ENCODE measurements at places on chromosomes 2 and 18.

DNA sequence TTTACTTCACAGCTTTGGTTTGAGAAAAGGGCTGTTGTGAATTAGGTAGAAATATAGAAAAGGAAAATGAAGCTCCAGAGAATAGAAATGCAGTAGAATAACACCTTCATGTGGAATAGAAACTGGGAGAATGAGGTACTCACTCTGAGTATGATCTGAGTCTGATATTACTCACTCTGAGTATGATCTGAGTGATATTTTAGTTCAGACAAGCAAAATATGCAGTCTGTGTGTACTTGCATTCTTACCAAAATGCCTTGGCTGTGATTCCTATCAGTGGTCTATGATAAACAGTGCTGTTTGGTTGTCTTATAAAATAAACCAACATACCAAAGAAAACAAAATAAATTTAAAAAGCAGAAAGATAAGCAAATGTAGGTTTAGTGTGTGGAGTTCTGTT, 487.6 kb downstream of the THSD7B start:
- DNase-seq: no peak

DNA sequence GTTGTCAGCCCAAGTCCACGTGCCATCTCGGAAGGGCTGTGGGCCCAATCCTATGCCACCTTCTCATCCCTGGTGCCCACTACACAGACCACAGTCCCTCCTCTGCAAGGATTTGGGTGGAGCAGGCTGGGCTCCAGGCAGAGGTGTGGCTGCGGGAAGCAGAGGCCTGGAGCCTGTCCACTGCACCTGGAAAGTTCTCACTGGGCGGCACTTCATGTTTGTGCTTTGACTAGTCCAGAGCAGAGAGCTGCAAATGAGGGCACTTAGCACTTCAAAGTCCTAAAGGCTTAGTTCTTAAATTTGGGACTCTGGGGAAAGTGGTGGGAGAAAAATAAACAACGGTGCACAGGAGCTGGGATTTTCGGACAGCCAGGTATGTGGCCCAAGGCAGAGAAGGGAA, 308.9 kb upstream of the POU3F3 start:
- no peak for DNase-seq

DNA sequence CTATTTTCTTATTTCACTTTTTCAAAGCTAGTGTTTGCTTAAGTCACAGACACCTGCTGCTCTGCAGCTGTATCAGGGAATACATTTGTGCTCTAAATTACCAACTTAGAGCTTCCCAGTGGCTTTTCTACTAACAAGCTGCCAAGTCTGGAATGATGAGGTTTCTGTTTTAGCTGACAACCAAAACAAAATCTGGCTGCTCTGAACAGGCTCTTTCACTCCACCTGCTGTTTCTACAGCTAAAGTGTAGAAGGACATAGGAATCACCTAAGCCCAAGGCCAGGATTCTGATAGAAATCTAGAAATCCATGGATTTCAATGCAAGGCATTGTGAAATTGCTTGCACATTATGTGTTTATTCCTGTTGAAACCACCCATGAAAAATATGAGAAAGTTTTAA, 201.2 kb downstream of the SUCLG1 start:
- no peak for DNase-seq

GRCh38 chr2:11705063-11705462, 35.1 kb upstream of the NTSR2 start:
- no peak for DNase-seq

DNA sequence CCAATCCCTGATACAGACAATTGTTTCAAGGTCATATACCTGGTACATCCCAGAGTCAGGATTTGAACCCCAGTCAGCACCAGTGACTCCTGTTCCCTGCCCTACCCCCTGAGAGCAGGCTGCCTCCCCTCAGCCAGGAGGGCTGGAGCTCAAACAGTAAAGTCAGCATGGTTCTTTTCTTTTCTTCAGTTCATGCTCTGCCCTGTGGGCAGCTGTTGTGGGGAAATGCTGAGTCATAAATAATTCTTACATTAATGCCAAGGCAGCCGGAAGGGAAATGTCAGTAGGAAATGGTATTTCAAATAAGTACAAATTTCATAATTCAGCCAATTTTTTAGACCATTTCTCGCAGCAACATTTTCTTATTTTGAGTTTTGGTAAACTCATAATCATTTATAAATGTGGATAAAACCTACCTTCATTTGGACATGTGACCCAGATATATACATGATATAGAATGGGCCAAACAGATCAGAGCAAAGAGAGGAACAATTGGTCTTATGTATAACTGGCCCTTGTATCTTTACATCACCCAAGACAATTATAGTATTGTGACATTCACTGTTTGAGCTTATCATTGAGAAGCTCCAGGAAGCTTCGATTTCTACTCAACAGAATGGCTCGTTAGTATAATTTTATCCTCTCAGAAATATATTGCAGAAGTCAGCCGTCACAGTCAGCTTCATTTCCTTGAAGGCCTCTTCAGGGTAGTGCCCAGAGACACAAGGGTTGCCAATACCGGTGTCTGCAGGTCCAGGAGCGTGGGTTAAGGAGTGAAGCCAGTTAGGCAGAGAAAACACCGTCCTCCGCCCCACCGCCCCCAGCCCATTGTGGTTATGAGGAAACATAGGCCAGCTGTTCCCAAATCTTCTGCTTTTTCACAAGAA, 28.0 kb upstream of the SCYGR1 start:
- peak; percentile 59 for DNase-seq

DNA sequence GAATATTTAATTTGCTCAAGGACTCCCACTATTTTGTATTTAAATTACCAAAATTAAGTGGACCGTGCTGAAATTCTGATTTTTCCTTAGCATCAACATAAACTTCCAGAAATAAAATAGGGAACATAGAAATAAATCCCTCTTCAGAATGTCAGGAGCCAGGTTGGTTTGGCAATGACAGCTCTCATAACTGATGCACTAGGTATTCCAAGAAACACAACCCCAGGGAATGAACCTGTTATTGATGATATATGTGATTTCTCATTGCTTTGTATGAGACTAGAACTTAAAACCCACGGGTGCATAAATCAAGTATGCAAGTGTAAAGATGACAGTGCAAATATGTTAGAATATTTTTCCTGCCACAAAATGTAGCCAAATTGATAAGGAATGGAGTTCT, 12.8 kb downstream of the SLC5A7 start:
- DNase-seq: no peak

DNA sequence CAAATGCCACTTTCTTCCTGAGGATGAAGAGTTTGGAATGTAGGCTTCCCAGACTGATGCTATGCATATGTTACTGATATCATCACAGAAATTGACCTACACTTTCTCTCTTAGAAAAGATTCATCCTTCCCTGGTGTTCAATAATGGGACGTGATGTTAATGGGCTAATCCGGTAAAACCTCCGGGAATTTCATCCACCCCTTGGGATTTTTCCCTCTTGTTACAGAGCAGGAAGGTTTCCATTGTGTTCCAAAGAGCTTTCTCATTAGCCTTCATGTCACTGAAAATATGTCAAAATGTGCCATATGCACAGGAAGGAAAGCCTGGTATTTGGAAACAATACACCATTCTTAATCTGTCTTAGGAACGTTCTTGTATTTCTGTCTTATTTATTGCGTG, 20.7 kb downstream of the ALPK2 start:
- DNase-seq: no peak

DNA sequence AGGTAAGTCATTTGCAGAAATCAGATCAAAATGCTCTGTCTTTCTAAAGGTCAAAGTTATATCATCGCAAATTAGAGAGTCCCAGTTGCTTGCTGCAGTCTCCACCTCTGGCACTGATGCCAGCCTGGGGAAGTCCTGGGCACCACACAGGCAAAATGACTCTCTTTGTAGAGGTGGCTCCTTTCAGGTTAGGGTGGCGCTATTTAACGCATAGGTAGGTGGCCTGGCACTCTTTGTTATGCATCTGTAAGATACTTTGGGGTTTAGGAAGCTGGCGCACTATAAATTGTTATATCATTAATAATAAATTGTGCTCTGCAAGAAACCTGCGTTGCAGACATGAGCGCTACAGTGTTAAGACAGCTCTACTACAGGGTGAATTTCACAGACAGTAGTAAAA, 268.5 kb downstream of the ICOS start:
- DNase-seq: no peak

DNA sequence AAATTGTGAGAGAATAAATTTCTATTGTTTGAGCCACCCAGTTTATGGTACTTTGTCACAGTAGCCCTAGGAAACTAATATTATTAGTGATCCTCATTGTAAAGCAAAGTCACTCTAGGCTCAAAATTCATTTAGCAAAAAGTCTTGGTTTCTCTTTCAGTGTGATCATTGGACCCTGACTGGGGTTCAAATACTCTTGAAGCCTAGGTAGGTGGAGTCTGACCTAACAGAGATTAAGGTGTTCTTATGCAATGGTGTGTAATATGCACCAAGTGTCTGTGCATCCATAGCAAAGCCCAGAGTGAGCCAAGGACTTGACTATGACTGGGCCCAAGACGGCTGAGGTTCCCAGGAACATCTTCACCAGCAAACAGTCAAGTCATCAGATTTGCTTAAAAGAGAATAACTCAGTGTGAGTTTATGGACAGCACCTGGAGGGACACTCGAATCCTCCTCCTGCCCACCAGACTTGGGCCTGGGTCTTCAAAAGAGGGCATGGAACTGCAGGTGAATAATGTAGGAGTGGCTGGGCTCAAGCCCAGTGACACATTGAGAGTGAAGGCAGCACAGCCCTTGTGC, 51.1 kb upstream of the BCL11A start:
- DNase-seq: no peak

GRCh38 chr2:46684661-46685060, 205.3 kb downstream of the TMEM247 start:
- DNase-seq: no peak

- DNase-seq: peak; percentile 12
Measured at GRCh38 chr18:44725300-44726058, 44.8 kb downstream of the SETBP1 start.

DNA sequence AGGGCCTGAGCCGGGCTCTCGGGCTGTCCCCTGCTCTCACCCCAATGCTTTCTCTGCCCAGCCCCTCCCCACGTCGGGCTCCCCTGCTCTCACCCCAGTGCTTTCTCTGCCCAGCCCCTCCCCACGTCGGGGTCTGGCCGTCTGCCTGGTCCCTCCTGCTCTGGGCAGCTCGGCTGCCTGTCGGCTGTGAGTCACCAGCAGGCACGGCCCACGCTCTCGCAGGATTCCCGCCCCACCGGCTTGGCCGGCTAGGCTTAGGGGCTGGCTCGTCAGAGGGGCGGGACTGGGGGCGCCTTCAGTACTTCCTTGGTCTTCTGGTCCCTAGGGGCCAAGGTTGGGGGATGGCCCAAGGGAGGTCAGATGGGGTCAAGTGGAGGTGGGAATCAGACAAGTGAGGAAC, 3.3 kb downstream of the BOK start:
- DNase-seq: peak; percentile 30

DNA sequence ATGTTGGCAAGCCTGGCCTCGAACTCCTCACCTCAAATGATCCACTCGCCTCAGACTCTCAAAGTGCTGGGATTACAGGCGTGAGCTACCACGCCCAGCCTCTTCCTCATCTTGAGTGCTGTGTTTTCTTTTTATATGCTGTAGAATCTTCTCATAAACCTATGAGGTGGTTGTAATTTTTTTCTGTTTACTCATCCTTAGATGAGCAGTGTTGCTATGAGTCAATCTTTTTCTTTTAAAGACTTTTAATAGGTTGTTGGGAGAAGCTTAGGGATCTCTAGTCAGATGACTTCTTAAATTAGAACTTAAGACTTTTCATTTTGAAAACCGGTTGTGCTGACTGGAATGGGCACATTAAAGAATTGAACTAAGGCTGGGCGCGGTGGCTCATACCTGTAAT, 8.7 kb upstream of the AAK1 start:
- DNase-seq: peak; percentile 61

DNA sequence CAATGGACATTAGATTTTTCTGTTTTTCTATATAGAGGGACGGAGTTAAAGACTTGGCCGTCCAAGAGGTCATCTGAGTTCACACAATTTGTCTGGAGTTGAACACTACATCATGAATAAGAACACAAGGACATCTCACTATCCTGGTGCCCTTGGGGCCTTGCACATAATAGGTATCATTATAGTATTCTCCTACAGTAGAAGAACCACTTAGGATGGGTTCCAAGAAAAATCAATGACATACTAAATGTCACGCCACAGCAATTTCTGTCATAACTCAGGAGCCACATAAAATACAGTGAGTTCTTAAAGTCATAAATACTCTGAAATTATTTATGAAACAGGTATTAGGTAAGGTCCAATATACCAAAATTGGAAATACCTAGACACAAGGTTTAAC, 154.4 kb downstream of the NCKAP5 start:
- no peak for DNase-seq

DNA sequence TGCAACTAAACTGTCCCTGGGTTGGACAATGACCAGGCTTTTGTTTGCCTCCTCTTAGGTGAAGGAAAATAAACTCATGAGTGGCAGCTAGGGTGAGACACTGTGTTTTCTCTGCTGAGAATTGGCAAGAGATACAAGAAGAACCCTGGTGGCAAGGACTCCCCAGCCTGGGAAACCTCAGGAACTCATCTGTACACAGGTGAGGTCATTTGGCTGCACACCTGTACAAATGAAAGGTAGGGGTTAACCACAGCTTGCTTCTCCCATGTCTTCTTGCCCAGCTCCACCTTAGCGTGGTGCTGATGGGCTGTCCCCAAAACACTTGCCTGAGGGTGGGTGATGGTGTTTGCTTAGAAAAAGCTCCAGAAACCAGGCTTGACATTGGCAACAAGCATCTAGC, 97.2 kb upstream of the FAM136A start:
- DNase-seq: no peak

GRCh38 chr18:54162431-54162830, 62.0 kb downstream of the MBD2 start:
- peak; percentile 31 for DNase-seq

GRCh38 chr2:119810049-119810630, 50.4 kb downstream of the PTPN4 start:
- no peak for DNase-seq

Measured in amniotic stem cell (primary cell).